Progenitor cell of endocrine pancreas (in vitro differentiated cells): ENCODE measurements at places on chromosomes 12 and 14.

- no peak for DNase-seq
Measured at GRCh38 chr12:71007020-71007419, 86.5 kb upstream of the PTPRR start.

- DNase-seq: no peak
Measured at GRCh38 chr12:54017878-54018467, 9.2 kb downstream of the HOXC8 start.

- DNase-seq: no peak
Measured at GRCh38 chr12:86660488-86661147, 404.4 kb upstream of the MGAT4C start.

DNA sequence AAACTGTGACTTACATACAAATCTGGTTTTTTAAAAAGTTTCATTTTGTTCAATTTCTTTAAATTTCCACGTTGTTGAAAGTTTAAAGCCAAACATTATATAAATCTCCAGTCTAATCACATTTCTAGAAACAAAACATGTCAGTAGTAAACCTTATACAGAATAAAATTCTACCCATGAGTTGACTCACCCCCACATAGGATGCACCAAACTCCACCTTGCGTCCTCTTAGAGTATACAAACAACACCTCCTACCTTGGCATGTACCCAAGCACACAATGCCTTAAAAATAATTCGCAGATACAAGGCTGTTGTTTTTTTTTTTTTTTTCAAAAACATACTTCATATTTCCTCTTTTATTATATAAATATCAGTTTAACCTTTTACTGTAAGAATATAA lies 3.3 kb downstream of the FBXL14 start:
- DNase-seq: no peak

- no peak for DNase-seq
Measured at GRCh38 chr14:82366803-82367202, 833.1 kb upstream of the SEL1L start.

DNA sequence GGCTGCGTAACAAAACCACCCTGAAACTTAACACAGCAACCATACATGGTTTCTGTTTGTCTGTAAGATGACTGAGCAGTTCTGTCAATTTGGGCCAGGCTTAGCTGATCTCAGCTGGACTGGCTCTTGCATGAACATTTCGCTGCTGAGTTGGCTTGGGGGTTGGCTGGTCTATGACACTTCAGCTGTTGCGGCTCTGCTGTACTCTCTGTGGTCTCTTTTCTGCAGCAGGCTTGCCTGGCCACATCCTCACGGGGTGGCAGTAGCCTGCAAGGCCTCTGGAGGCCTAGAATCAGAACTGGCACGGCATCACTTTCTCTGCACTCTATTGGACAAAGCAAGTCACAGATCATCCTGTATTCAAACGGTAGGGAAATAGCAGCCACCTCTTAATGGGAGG lies 216.2 kb downstream of the BCL11B start:
- DNase-seq: no peak

DNA sequence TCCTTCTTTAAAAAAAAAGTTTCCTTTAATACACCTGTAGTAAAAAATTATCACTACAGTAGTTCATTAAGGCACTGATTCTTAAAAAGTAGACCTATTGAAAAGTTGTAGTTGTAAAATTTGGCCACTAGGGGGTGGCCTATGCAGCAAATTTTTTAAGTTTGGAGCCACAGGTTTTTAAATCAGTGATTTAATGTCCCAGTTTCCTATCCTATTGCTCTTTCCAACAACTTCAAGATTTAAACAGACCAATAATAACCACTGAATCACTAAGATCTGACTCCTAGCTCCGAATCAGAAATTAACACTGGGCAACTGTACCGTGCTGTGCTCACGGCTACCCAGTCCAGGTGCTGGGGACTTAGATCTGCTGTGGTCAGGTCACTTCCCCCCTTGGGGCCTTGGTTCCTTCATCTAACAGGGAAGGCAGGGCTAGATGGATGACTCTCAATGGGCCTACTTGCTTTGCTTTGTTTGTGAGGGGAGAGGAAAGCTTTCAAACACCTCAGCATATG lies 279.3 kb downstream of the MED13L start:
- no peak for DNase-seq

DNA sequence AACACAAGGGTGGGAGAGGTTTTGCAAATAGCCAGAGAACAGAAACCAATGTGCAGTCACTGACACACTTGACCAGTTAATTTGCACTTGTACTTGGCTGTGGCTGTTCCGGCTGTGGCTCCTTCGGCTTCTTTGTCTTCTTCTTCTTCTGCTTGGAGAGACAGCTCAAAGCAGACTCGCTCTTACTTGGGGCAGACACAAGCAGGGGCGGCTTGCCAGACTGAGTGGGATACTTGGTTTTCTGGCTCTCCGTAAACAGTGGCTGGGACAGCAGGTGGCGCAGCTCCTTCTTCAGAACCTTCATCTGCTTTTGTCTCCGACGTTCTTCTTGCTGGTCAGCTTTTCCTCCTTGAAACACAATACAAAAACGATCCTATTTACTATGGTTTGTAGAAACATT lies 25.0 kb downstream of the OTUB2 start:
- no peak for DNase-seq

- DNase-seq: no peak
Measured at GRCh38 chr12:31018106-31018789, 55.4 kb upstream of the DDX11 start.

GRCh38 chr14:96067985-96068930 lies 29.1 kb downstream of the C14orf132 start:
- DNase-seq: no peak
